Ureter (tissue), 1 donor: ENCODE measurements at places on chromosomes 5 and 9.
A peak's percentile ranks its signal among the peaks of the same experiment; 100 is the strongest.

GRCh38 chr5:79793722-79794121 lies 104.1 kb downstream of the CMYA5 start:
- no peak for DNase-seq

- no peak for DNase-seq
These were observed 126.9 kb downstream of the PALM2AKAP2 start for GRCh38 chr9:109906766-109907382.

- DNase-seq: no peak
These were observed 75.4 kb downstream of the NUDT12 start for GRCh38 chr5:103487218-103487617.

GRCh38 chr5:173331287-173331686 lies 3.1 kb upstream of the STC2 start:
- no peak for DNase-seq

GRCh38 chr5:16934123-16934522 lies 2.0 kb downstream of the MYO10 start:
- peak; percentile 46 for DNase-seq

DNA sequence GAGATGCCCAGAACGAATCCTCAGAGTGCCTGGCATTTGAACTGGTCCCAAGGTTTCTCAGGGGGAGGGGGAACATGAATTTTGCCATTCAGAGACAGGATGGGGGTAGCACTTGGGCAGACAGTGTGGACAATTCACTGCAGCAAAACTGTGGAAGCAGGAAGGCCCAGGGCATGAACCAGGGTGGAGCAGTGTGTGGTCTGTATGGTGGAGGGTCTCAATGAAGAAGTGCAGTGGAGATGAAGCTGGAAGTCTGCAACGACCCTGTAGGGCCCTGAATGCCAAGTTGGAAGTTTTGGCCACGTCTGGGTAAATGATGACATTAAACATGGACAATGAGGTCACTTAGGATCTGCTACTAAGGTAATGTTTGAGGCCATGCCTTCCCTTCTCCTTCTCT lies 273.9 kb downstream of the CDK5RAP2 start:
- DNase-seq: no peak

- no peak for DNase-seq
These were observed 1.4 kb downstream of the MARCHF3 start for GRCh38 chr5:127028822-127029457.

DNA sequence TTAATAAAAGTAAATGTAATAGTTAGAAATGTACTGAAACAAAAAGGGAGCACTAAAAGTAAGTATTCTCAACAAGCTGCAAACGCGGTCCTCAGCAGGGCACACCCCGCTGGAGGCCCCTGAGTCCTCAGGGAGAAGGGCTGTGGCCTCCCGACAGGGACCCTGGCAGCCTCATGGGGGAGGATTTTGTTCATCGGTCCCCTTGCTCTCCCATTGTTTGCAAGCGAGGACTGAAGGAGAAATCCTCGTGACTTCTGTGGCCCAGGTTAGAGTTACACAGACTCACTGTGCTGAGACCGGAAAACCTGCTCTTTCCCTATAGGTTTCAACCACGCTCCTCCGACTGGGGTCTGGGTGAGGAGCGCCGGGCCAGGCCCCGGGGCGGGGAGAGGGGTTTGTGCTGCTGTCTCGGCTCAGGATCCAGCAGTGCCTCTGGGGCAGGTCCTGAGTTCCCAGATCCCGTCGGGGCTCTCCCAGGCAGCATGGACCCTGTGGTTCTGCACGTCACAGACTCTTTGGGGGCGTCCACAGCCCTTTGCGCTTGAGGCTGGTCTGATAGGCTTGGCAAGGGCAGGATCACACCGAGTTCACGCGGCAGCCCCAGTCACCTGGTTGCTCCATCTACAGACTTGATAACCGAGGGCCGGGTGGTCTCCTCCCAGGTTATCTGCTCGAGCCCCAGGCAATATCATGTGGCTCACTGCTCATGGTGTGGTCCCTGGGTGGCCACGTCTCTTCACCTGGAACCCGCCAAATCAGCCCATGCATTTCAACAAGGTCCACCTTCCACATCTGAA lies 38.8 kb downstream of the MRPL36 start:
- DNase-seq: peak; percentile 31

DNA sequence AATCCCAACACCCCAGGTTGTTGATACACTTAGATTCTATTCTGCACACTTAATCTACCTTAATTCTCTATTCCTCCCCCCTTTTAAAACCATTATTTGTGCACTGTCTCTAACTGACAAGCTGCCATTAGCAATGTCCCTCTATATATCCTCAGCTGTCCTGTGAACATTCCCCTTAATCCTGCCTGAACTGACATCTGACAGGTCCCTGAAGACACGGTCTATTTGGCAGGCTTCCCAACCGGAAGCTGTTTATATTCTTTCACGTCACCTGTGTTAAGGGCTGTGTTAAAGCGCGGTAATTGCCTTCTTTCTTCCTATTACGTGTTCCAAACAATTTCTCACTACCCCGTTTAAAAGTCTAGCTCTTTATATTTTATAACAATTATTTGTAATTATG lies 277.3 kb downstream of the CDH9 start:
- no peak for DNase-seq

DNA sequence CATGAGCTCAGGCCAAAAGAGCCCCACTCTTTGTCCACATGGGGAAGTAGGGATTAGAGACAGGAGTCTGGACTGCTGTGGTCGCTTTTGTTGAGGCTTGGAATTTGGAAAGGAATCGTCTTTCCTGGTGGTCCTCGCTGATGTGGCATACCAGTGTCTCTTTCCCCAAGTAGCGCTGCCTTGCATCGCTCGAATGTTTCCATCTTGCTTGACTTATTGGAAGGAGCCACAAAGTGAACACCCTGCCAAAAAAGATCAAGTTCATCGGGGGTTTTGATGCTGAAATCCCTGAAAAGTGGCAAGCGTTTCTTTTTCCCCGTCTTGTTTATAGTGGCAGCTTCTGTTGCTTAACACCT lies 161.3 kb downstream of the MACROH2A1 start:
- peak; percentile 29 for DNase-seq

DNA sequence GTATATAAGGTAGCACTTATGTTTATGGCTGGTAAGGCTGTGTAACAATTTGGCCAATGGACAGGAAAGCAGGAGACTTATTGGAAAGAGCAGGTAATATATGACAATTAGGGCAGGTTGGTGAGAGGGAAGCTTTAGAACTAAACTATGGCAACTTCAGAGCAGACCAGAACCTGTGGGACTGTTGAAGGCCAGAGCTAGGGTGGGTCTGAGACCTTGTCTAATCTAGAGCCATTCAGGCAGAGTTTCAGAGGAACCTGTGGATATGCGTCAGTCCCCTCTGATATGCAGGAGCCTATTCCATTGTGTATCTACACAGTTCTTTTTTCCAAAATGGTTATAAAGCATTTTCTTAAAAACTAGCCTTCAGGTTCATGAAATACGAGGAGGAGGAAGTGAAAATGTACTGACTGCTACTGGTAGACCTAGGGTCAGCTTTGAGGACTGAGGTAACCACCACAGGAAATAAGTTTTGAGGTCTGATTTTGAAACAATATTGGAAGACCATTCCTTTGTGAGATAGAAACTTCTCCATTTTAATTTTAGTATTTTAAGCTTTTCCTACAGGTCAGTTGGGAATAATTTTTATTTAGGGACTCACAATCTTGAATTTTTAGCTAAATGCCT lies 37.6 kb downstream of the ELL2 start:
- no peak for DNase-seq

DNA sequence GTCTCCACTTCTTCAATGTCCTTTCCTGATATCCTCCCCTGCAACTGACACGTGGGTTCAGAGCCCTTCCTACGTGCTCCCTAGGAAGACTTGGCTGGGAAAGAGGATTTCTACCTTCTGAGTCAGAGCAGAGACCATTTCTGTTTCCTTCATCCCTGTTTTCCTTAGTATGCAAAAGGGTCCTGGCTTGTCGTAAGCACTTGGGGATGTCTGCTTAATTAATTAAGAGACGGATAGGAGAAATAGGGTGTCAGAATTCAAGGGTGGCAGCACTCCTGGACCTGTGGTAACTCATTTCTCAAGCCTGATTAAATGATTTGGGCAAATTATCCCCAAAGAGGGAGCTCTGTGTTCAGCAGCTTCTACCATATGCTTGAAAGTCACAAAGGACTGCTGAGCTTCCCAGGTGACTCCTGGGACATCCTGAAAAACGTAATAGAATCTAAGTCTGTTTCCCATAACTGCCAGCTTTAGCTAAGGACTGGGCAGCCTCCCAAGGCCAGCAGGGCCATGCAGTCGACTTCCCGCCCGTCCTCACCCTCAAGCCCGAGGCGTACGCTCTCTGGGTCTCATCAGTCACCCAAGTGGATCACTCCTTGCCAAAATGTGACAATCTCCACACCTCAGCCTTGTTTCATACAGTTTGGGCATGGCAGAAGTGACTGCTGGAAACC lies 20.5 kb downstream of the ABCA1 start:
- DNase-seq: peak; percentile 44

GRCh38 chr9:114906922-114907571 lies 23.3 kb downstream of the TNFSF8 start:
- DNase-seq: peak; percentile 47

DNA sequence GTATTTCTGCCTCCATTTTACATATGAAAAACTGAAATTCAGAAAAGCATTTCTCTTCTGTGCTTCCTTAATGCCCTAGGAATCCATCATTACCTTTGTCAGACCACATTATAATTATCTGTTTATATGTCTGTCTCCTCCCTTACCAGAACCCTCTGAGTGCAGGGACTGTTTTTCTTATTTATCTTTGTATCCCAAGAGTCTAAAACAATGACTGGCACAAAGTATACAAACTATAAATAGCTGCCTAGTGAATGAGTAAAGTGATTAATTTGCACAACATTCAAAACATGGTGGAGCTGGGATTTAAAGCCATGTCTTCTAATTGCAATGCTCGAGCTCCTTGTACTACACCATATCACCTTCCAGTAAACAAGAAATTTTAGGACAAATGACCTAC lies 49.3 kb upstream of the HK3 start:
- no peak for DNase-seq

- no peak for DNase-seq
These were observed 12.9 kb downstream of the MSX2 start for GRCh38 chr5:174737330-174737729.

GRCh38 chr5:72209147-72210115 lies 102.2 kb downstream of the MAP1B start:
- peak; percentile 53 for DNase-seq

- no peak for DNase-seq
These were observed 28.9 kb upstream of the CKMT2 start for GRCh38 chr5:81204205-81204604.

- no peak for DNase-seq
These were observed 73.9 kb downstream of the PBX3 start for GRCh38 chr9:125821078-125821477.

- no peak for DNase-seq
These were observed 19.7 kb downstream of the ZCCHC10 start for GRCh38 chr5:133006653-133007052.
